IMR-90 (cell line): ENCODE measurements at places on chromosomes 7 and 10. TPM values are rescaled to one million over a fixed set of nuclear protein-coding genes. Genes with fewer than 3 reads are reported as not detected.

MKX gene
- total RNA-seq, result 0.28 and 0.36 TPM in 2 replicates

CALCR gene
- not detected in 2 replicates for total RNA-seq

DNA sequence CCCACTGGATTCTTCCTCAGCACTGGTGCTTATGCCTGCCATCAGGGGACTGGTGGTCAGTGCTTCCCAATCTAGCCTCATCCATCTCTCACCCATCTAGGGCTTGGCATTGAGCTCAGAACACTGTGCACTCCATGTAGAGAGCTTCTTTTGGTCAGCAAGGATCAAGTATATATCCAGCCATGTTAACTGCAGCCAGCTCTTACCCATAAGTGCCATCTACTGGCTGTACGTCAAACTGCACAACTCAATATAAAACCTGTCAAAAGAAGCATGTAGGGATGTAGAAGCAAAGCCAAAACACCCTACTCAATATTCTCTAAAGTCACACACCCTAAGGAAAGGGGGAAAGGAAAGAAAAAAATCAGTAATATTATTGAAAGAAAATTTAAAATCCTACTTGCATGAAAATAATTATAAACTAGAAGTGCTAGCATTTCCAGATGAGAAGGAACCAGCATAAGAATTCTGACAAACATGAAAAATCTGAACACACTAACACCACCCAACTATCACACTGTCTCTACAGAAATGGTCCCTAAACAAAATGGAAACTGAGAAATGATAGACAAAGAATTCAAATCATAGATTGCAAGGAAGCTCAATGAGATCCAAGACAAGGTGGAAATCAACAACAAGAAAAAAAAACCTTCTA lies 531.1 kb upstream of the STEAP1 start:
- peak; percentile 3 for DNase-seq

- DNase-seq, result no peak
Observed at GRCh38 chr7:30846378-30846777, 65.3 kb upstream of the AQP1 start.

AFAP1L2 gene
- under 0.01 TPM in 1 of 2 replicates, not detected in the other for total RNA-seq

- DNase-seq, result no peak
Observed at GRCh38 chr7:15345216-15345615, 216.6 kb downstream of the AGMO start.

TRUB1 gene
- 17.9 and 26.1 TPM in 2 replicates for total RNA-seq

DNA sequence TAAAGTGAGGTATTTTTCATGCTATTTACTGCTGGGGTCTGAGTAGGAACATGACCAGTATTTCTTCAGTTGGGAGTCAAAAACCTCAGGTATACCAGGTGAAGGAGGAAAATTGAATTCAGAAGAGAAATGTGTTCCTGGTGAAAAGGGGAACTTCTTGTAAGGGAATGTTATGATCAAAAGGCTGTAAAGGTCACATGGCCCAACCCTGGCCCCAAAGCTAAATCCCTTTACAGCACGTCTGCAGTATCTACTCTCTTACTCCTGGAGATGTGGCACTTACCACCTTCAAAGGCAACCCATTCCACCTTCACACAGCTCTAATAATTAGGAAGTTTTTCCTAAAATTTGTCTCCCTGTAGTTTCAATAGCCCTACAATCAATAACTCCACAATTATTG lies 15.2 kb downstream of the PIK3AP1 start:
- DNase-seq, result no peak

TRIL gene
- total RNA-seq, result under 0.01 TPM in 2 replicates

PRKG1 gene
- 18.3 and 22.5 TPM in 2 replicates for total RNA-seq

PIK3AP1 gene
- under 0.01 and 0.28 TPM in 2 replicates for total RNA-seq

- peak; percentile 37 for DNase-seq
Observed at GRCh38 chr7:135536150-135536549, 21.6 kb upstream of the NUP205 start.

GRCh38 chr7:137538361-137538762 lies 194.8 kb upstream of the PTN start:
- DNase-seq, result peak; percentile 90

SYNPO2L gene
- total RNA-seq, result under 0.01 and 0.18 TPM in 2 replicates

DNA sequence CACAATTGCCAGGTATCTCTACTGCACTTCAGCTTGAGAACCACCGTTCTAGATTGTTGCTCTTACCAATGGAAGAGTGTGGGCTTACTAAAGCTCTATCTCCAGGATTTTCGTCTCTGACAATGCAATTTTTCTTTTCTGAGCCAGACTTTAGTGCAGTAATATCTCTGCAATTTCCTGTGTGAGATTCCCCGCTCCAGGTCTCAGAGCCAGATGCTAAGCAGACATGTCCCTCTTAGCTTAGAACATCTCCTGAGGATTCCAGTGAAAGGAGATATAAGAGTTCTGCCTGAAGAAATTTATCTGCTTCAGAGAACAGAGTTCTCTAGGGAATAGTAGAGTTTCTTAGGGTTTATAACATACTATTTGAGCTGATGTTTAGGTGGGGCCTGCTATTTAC lies 82.0 kb downstream of the SND1 start:
- peak; percentile 17 for DNase-seq

DNA sequence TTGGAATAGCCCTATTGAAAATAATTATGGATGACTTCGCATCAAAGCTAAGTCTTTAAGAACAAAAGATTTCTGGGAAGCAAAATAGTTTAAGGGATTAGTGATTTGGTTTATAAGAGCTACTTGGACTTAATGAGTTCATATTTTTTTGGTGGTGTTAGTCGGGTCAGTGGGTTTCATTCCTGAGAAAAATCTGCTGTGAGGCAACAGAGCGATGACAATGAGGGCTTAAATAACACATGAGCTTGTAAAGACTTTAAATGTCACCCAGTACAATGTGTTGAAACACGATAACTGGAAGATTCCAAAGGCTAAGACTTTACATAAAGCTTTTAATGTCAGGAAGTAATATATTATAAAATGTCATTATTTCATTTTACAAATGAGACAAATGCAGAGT lies 178.8 kb downstream of the ARL4A start:
- DNase-seq, result no peak

- peak; percentile 4 for DNase-seq
Observed at GRCh38 chr10:11236234-11236633, 218.6 kb downstream of the CELF2 start.

UNC5B gene
- total RNA-seq, result 1.4 and 1.6 TPM in 2 replicates

DNA sequence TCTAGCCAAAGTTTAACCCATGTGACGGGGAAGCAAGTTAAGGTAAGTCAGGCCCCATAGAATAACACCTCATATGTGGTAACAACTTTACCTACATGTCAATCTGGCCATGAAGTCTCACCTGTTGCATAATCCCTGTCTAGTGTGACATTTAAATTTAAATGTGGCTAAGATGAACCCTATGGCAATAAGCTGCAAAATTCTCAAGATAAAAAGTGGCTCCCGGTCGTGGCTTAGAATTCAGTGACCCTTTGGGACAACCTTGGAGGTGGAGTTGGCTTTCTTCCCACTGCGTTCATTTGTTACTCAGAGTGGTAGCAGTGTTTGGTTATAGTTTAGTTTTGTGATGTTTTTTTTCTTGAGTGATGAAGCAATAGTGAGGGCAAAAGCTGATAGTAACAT lies 90.6 kb downstream of the ARID5B start:
- peak; percentile 34 for DNase-seq

PILRA gene
- not detected in 2 replicates for total RNA-seq
